Naive thymus-derived CD4-positive, alpha-beta T cell (primary cell): ENCODE measurements at places on chromosomes 6 and 20.
A peak's percentile ranks its signal among the peaks of the same experiment; 100 is the strongest.

DNA sequence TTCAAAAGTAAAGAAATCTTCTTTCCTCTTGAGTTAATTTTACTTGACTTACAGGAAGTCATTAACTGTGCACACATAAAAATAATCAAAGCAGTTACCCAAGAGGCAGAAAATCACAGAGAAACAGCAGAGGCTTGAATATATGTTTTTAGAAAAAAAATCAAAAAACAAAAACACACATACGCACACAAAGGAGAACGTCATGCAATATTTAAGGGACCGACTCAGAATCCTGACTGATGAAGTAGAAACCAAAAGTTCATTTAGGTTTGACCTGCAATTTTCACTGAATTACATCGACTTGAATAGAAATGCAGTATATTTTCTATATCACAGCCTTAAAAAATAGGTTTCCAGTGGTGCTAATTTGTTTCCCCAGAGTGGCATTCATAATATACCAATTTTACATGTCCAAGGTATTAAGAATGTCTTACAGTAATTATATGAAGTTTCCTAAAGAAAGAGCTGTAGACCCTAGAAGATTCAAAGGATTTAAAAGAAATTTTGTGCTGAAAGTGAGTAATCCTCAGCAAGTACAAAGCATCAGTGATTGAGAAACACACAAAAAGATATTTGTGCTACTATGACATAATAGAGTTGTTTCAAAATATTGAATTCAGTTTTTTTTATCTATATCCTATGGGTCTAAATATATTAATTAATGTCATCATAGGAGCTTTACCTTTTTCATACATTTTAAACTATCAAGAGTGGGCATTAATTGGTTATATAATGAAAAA is 358.5 kb upstream of the RUNX2 start:
- no peak for DNase-seq

DNA sequence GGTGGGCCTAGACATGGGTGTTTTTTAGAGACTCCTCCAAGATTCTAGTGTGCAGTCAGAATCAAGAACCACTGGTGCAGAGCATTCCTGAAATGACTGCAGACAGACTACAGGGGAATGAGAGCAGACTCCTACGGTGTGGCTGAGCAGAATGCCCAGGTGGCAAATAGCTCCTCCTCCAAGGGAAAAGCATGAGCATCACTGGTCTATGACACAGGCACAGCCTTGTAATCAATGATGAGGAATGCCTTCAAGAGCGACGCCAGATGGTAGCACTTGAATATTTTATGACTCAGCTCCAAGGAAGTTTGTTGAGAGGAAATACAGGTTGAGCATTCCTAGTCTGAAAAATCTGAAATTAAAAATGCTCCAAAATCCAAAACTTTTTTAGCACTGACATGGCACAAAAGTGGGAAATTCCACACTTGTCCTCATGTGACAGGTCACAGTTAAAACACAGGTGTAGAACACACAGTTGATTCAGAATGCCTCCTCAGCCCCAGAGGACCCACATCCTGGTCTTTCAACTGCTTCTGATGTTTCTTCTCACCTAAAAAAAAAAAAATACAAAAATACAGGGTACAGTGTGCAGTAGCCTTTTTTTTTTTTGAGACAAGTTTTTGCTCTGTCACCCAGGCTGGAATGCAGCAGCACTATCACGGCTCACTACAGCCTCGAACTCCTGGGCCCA is 10.6 kb upstream of the FAM8A1 start:
- peak; percentile 63 for DNase-seq

GRCh38 chr20:47380481-47380880 is 24.0 kb upstream of the ZMYND8 start:
- no peak for DNase-seq

- DNase-seq = no peak
These were observed 325.0 kb downstream of the CDC5L start for GRCh38 chr6:44712353-44713111.

GRCh38 chr6:66278115-66278514 is 571.1 kb upstream of the EYS start:
- DNase-seq = no peak

GRCh38 chr6:10643201-10643651 is 51.2 kb downstream of the C6orf52 start:
- DNase-seq = no peak

- DNase-seq = peak; percentile 12
These were observed 53.0 kb downstream of the MMUT start for GRCh38 chr6:49409951-49410542.

- no peak for DNase-seq
These were observed 181.9 kb downstream of the GMDS start for GRCh38 chr6:2063547-2063946.

DNA sequence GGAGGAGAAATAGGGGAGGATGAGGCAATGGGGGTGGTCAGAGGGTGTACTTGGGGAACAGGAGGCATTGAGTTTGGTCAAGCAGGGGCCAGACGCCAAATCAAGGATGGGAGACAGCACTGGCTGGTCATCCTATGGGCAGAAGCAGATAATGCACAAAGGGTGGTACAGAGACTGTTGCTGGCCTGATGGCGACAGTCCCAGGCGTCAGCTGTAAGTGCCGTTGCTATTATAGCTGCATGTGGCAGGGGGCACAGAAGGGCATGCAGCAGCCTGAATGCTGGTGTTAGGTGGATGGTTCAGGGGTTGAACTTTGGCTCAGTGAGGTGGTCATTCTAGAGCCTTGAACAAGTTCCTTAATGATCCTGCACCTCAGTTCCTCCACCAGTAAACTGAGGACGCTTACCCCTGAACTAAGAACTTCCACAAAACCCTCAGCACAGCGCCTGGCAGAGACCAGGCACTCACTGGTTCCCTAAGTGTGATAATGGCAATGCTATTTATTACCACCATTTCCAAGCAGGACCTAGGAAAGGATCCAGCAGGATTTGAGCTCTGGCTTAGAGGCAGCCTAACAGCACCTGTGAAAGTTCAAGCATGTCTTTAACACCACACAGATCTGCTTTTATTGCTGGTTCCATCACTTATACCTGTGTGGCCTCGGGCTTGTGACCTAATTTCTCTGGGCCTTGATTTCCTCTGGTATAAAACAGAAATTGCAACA is 162.7 kb downstream of the INSM1 start:
- DNase-seq = no peak

DNA sequence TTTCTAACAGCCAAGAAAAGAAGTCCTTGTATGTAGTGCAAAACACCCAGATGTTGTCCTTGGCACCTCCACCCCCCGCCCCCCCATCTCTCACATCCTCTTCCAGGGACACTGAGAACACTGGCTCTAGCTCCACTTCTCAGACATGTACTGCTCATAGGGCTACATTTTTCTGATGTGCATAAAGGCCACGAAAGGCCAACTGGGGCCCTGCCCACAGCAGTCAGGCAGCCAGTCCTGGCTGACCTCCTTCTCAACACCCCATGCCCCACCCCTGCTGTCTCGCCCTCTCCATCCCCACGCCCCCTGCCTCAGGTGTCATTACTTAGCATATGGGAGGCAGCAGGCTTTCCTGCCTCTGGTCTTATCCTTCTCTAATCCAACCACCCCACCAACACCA is 11.3 kb downstream of the GABRR1 start:
- DNase-seq = no peak

DNA sequence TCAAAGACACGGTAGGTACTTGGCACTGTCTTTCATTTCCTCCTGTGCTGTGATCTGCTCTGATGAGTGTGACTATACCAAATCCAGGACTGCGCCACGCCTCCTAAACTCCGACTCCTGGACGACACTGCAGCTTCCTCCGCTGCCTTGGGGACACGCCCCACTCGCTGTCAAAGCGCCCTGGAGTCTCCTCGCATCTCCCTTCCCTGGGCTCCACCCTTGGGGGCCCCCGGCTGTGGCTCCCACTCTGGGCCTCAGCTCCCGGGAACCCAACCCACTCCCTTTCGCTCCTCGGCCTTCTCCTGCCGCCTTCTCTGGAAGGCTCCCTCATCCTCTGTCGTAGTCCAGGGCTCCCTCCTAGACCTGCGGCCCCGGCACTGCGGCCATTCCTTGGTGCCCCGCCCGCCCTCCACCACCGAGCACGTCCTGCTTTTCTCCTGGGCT is 61.2 kb downstream of the RSPH3 start:
- peak; percentile 10 for DNase-seq

GRCh38 chr6:88459189-88459588 is 293.0 kb upstream of the CNR1 start:
- no peak for DNase-seq

GRCh38 chr20:63896264-63897105 is 1.6 kb downstream of the DNAJC5 start:
- no peak for DNase-seq

DNA sequence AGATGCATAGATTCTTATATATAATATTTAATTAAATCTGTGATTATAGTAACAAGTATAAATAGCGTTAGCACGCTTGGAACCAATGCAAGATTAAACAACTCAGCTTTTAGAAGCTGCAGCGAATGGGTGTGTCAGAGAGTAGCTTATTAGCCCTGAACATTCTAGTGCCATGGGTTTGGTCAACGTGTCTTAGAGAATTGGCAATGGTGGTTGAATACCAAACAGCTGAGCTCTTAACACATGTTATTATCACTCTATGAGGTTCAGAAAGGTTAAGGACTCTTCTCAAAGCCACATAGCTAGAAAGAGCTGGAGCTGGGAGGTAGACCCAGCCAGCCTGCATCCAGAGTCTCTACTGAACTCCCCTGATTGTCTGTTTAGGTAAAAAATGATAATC is 284.2 kb upstream of the CHD6 start:
- no peak for DNase-seq

DNA sequence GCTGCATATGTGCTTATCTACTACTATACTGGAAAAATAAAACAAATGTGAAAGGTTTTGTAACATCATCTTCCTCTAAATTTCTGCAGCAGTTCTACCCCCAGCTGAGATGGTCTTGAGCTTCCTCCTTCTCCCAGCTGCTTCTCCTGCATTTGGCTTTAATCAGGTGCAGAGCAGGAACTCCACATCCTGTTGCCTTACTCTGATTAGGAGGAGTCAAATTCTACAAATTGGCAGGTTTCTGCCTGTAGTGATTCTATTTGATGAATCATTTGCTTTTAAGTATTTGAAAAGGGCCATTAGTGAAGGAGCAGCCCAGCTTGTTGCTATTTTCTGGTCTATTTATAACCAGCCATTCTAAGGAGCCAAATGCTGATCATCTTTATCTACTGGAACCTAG is 224.5 kb downstream of the GMDS start:
- no peak for DNase-seq

DNA sequence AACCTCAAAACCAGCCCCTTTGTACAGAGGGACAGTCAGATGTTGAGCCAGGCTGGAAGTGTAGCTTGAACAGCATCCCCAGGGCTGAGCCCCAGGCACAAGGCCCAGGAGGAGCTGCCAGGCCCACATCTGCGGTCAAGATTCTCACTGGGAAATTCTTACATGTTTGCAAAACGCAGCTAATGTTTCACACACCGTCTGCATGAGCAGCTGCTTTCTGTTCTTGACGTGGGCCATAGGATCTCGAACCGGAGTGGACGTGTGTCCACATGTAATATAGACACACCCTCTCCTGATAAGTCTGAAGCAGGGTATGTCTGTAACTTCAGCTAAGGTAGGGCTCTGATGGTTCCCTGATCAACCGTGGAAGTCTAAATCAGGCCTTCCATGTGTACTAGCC is 41.3 kb upstream of the TRAF3IP2 start:
- no peak for DNase-seq

- no peak for DNase-seq
These were observed 9.1 kb upstream of the YTHDF1 start for GRCh38 chr20:63225082-63225454.

- no peak for DNase-seq
These were observed 8.3 kb downstream of the TBC1D7 start for GRCh38 chr6:13319891-13320564.

DNA sequence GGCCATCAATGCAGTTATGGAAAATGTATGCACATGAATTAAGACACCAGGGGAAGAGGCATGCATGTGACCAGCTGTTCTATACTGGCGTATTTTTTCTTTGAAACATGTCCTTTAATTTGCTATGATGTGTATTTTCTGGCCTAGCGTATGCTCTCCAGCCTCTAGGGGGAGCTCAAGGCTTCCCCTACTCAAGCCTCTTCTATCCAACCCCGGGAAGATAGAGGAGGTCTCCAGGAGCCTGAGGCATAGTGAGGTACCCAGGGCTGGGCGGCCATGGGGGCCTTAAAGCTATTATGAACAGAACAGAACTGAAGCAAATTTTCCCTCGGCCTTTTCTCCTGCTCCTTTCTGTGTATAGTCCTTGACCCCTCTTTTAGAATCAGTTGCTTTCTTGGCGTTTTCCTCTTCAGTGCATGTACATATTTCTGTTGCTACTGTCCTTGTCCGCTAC is 528.9 kb downstream of the MAFB start:
- no peak for DNase-seq
